ENCODE measurements at places on chromosomes 5 and 9.

DNA sequence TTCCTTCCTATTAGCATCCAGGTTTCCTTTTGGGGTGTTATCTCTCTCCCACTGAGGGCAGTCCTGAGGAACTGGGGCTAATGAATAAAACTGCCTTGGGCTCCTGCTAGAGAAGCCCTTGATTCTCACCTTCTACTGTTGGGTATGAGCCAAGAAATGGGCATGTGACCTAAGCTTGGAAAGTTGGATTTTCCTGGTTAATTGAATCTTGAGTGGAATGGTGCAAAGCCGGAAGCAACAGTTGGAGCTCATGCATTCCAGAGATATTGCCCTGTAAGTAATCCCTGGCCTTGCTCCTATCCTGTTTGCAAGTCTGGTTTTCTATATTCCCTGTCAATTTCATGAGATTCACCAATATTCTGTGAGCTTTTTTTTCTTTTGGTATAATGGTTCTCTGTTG, 158.5 kb upstream of the ELL2 start:
- no peak for DNase-seq

DNA sequence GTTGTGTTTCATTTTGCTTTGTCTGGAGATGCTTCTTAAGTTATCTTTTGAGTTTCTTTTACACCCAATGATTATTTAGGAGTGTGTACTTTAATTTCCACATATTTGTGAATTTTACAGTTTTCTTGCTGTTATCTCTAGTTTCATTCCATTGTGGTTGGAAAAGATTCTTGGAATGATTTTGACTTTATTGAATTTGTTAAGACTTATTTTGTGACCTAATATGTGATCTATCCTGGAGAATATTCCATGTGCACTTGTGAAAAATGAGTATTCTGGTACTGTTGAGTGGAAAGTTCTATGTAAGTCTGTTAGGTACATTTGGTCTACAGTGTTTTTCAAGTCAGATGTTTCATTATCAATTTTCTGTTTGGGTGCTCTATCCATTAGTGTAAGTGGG, 24.4 kb upstream of the GRAMD2B start:
- no peak for DNase-seq

DNA sequence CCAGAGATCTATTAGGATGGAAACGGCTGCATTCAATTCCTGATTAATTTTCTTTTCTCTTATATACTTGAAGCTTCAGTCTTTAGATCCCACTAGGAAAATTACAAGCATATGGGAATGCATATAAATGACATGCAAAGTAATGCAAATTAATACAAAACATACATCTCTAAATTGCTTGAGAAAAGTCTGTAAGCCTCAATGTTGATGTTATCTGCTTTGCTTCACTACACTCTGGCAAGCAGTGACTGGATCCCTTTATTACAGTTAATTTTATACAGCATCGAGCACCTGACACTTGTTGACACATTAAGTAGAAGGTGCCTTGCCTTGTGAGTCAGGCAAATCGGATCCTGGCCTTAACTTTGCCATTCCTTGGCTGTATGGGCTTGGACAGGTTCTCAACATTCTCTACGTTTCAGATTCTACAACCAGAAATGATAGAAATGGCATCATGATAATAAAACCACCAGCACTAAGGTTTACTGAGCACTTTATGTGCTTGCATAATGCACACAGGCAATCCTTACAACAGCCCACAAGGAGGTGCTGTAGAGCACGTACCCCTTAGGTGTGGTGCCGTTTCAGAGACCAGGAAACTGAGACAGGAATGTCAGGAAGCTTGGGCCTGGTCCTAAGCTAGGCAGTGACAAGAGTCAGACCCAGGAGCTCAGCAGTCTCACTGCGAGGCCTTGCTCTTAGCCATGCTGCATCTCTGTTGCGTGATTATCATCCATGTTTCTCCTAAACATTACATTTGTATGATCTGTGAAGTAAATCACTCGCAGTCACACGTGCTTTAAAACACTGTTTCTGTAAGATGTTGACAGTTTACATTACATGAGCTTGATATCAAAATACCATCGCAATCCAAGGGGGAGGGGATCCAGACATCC, 2.7 kb downstream of the GCNT4 start:
- DNase-seq: no peak

- DNase-seq: no peak
Measured at GRCh38 chr9:18274693-18275092, 199.3 kb upstream of the ADAMTSL1 start.

DNA sequence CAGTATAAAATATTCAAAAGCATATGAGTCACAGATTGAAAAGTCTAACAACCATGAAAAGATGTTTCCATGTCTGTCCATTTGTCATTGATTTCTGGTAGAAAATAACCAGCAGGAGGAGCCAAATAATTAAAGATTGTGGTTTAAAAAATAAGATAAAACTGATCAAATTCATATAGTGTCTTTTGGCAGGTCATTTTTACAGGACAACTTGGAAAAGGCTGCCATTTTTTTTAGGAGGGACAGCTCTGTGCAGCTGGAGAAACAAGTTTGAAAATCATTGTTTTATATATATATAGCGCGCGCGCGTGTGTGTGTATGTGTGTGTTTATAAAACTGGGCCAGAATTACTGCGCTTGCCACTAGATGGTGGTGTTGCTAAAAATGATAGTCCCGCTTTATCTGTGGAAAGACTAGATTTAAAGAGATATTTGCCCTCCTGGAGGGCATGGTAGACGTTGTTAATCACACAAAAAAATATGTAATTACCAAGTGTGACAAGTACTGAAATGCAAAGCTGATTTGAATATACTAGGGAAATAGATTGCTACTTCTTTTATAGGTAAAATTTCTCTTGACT, 1.3 kb upstream of the TRMO start:
- peak; percentile 83 for DNase-seq

GRCh38 chr5:178326374-178326715, 93.7 kb upstream of the PHYKPL start:
- DNase-seq: no peak

- no peak for DNase-seq
Measured at GRCh38 chr5:116135344-116135743, 50.5 kb downstream of the COMMD10 start.

DNA sequence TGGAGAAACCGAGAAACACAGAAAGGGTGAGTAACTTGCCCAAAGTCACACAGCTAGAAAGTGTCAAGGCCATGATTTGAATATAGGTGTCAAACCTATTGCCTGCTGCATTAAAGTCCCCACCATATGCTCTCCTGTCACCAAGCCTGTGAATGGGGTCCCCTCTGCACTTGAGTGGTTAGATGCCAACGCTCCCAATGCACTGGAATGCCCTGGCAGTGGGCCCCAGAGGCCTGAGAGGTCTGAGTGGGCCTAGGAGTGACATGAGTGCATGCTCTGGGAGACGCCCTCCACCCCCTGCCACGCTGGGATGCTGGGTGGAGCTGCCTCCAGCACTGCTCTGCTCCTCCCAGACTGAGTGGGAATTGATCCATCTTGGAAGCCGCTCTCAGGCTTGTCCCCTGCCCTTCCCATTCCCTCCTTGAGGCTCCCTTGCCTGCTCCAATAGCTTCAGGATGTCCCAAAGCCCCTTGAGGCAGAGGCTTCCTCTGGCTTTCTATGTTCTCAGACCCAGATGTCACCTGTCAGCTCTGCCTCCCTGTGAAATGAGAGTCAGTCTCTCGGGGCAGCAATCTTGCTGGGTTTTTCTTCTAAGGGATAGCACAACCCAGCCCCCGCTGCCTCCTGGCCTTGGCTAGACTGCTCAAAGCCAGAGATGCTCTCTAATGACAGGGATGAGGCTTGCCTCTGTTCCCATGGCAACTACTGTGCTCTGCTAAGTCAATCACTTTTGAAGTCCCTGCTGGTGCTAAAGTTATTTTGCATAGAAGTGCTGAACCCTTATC, 6.6 kb upstream of the ARSI start:
- DNase-seq: peak; percentile 67

DNA sequence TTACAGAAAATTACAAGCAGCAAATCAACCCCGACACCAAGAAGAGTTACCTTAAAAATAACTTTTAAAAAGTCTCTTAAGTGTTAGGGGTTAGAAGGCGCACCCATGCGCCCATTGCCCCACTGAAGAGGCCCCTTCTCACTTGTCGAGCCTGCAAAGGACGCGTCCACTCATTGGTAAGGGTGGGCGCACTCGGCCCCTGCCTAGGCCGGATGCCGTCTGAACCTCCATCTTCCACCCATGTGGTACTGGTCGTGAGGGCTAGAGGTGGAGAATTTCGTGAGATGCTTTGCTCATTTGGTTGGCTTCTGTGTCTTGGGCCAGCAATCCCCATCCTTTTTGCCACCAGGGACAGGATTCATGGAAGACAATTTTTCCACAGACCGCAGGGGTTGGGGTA, 27.5 kb upstream of the LRRC14B start:
- DNase-seq: peak; percentile 10

DNA sequence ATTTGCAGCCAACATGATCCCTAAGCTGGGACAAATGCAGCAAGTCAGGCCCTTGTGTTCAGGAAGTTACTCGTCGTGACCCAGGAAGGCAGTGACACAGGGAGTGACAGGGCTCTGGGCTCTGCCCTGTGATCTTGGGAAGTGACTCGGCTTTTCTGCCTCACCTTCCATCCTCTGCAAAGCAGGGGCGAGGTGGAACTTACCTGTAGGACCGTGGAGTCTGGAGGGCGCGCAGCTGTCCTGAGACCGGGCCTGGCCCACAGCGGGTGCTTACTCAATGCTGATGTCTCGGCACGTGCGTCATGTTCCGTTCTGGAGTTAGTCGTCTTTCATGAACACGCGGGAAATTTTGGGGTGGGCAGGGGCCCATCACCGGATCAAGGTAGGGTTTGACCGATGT, 22.8 kb upstream of the LPCAT1 start:
- no peak for DNase-seq

DNA sequence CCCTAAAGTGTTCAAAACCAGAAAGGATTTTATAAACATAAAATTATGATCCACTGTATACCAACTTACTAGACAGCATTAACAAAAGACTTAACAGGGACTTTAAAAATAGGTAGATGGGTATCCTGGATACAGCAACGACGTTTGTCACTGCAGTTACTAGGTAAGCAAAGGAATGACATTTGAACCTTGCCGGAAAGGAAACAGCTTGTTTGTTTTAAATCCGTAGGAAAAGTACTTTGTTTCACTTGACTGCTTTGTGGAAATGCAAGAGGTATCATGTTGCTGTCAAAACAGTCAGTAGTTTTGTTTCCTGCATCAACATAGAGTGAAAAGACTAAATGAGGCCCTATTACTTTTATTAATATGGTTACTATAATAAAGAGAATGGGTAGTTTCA, 122.9 kb downstream of the CDC42SE2 start:
- DNase-seq: no peak

GRCh38 chr5:128081111-128081851, 2.3 kb upstream of the SLC12A2 start:
- no peak for DNase-seq

- no peak for DNase-seq
Measured at GRCh38 chr5:14171046-14171445, 27.9 kb downstream of the TRIO start.

DNA sequence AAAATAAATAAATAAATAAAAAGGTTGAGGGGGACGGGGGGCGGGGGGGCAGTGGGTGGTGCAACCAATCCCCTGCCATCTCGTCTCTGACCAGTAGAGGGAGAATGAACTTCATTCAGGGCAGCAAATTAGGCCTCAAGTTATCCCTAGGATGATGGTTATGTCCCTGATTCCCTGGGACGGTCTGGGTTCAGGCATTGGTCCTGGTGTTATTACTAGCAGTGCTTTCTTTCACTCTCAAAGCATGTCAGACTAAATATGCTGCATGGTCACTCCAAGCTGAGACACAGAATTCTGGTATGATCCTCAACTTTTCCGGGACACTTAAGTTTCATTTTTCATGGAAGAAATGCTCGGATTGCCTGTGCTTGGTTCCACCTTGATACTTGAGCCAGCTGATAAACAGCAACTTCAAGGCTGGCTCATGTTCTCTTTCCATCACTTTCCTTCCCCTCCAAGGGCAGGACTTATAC, 59.4 kb downstream of the DAP start:
- no peak for DNase-seq

GRCh38 chr9:124793015-124793541, 16.1 kb downstream of the OLFML2A start:
- DNase-seq: peak; percentile 68

- no peak for DNase-seq
Measured at GRCh38 chr5:78490709-78491485, 130.5 kb downstream of the SCAMP1 start.

DNA sequence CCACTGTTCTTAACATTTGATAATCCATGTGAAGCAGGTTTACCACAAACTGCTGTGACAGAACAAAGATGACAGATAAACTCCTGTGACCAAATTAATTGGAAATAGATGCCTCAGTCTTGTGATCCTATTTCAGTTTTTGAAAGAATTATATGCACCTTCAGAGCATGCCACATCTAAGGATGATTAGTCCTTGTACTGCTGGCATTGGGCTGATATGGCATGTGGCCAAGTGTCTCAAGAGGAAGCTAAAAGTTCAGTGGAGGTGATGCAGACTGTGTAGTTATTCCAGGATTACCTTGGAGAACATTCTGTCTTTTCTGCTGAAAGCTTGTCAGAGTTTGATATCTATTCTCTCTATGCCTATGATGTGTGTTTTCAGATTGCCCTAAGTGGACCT, 314.4 kb upstream of the EFNA5 start:
- DNase-seq: no peak

DNA sequence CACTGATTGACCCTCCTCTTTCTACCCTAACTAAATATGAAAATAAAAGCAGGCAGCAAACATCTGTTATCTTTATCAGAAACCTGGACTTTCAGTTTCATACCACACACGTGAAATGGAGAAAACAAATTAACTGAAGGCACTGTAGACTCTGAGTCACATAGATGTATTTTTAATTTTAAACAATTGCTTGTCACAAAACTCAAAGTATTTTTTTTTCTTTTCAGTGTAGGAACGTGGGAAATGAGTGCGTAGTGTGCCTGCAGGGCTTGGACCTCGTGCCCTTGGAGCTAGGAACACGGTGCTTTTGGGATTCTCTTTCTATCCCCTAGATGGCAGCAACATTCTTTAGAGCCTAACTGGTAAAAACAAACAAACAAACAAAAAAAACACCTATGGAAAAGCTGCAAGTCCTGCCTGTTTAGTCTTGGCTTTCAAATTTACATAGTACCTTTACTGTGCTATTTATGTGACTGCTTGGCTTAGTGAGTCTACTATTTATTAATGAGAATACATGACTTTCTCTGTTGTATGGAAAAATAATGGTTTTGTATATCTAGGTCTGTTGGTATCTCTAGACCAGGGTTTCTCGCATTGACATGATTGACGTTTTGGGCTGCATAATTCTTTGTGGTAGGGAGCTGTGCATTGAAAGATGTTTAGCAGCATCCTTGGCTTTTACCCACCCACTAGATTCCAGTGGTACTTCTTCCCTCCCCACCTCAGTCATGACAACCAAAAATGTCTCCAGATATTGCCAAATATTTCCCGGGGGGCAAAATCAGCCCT, 16.8 kb upstream of the ACTBL2 start:
- DNase-seq: no peak

DNA sequence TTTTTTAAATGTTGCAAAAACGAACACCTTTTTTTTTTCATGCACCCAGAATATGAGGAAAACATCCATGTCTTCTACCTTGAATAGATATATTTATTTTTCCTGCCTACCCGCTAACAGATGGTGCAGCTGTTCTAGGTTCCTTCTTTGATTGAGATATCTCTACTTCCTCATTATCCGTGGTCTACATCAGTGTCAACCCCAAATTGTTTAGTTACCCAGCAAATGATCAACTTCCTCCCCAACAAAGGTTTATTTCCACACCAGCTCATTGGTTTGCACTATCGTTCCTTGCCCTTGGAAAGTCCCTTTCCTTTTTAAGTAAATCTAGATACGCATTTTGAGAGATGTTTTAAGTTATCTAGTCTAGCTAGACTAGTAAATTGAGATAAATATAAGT, 166.4 kb downstream of the PRR16 start:
- no peak for DNase-seq
